ENCODE measurements at places on chromosomes 5 and 9.
A peak's percentile ranks its signal among the peaks of the same experiment; 100 is the strongest.

- DNase-seq: no peak
These were observed 53.9 kb downstream of the PAM start for GRCh38 chr5:102809033-102809432.

- no peak for DNase-seq
These were observed 204.5 kb downstream of the RGS3 start for GRCh38 chr9:113668061-113668460.

DNA sequence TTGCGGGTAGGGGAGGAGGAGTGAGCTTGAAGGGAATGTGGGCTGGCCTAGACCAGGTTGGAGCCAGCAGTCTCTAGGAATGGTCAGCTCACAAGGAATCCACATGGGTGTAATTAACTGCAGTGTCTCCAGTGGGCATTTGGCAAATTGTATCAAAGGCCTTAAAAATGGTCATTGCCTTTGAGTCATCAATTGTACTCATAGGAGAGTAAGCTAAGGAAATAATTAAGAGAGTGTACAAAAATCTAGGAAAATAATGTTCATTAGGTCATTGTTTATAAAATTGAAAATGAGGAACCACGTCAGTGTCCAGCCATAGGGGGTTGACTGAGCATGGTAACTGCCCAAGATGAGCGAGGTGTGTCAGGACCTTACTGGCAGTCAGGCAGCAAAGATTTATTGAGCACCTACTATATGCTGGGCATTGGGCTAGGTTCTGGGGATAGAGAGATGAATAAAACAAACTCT lies 29.8 kb upstream of the RPL26L1 start:
- DNase-seq: no peak

- DNase-seq: peak; percentile 59
These were observed 12.9 kb downstream of the OR2V2 start for GRCh38 chr5:181160152-181160754.

GRCh38 chr9:18675973-18676372 lies 202.0 kb downstream of the ADAMTSL1 start:
- DNase-seq: no peak

- no peak for DNase-seq
These were observed 251.0 kb upstream of the TRIM32 start for GRCh38 chr9:116436121-116436520.

- no peak for DNase-seq
These were observed 6.8 kb downstream of the MACROH2A1 start for GRCh38 chr5:135392256-135392655.

- no peak for DNase-seq
These were observed 424.5 kb downstream of the DMAC1 start for GRCh38 chr9:7375013-7375511.

- peak; percentile 17 for DNase-seq
These were observed 61.7 kb downstream of the MRPL36 start for GRCh38 chr5:1737790-1738405.

DNA sequence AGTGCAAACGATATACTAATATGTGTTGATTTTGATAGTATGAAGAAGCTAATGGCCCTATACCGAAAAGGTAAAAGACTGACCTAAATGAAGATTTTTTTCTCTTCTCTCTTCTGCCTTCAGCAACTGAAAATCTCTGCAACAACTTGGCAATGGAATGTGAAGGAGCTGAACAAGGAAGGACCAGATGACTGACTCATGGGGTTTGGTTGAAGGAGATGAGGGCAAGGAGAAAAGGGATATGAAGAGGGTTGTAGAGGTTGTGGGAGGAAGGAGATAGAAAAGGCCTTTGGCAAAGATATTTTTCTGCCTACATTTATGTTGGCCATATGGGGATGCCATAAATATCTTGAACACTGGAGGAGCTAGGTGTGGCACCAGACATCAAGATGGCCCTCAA lies 129.7 kb upstream of the CHD1 start:
- no peak for DNase-seq

DNA sequence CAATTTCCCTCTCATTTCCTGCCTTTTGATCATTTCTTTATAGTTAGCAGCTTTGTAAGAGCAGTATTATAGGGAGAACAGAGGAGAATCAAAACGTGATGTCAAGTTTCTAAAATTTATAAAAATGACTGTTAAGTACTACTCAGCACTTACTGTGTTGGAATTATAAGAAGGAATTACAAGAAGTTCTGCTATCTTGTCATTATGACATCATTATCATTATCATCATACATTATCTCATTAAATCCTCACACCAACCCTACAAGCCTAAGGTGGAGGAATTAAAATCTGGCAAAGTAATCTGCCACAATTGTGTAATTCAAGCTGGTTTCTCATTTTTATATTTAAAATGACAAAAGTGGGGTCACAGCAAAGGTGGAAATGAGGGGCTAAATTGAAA lies 316.2 kb upstream of the CD180 start:
- no peak for DNase-seq

DNA sequence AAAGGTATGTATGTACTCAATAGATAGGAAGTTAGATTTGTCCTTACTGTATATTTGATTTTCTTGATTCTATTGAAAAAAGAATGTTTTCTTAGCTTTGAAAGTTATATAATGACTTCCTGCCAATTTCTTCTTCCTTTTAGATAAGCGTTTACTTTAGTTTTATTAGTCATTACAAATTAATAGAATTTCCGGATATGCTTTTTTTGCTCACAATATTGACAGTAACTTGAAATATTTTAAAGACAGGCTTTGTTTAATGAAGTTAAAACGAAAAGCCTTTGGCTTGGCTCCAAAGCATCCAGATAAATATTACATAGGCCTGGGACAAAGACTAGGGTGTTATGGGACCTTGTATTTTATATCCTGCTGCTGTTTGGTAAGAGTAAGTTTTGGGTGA lies 49.5 kb downstream of the CWC27 start:
- no peak for DNase-seq

GRCh38 chr5:41524174-41524573 lies 13.8 kb upstream of the PLCXD3 start:
- no peak for DNase-seq

DNA sequence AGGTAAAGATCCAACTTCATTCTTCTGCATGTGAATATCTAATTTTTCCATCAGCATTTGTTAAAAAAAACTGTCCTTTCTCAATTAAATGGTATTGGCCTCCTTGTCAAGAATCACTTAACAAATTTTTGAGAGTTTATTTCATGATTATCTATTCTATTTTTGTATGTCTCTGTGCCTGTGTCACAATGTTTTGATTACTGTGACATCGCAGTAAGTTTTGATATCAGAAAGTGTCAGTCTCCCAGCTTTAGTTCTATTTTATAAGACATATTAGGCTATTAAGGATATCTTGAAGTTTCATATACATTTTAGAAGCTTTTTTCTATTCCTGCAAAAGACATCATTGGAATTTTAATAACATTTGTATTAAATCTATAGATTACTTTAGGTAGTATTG lies 33.6 kb downstream of the GABRA6 start:
- no peak for DNase-seq

- DNase-seq: no peak
These were observed 159.1 kb upstream of the PPP2R2B start for GRCh38 chr5:147037515-147038205.

DNA sequence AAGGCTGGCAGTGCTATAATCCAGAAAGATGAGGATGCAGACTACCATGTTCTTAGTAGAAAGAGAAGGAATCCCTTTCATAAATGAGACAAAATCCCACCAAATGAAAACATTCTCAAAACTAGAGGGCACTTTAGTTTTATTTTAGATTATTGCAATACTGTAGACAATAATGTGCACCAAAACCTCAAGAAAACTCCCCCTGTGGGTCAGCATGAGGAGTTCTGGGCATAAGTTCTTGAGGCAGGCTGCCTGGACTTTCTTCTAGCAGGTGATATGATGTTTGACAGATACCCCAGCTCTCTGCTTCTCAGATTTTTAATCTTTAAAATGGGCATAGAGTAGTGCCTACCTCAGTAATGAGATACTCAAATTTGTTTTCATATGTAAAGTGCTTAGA lies 196.3 kb upstream of the CTNND2 start:
- no peak for DNase-seq

DNA sequence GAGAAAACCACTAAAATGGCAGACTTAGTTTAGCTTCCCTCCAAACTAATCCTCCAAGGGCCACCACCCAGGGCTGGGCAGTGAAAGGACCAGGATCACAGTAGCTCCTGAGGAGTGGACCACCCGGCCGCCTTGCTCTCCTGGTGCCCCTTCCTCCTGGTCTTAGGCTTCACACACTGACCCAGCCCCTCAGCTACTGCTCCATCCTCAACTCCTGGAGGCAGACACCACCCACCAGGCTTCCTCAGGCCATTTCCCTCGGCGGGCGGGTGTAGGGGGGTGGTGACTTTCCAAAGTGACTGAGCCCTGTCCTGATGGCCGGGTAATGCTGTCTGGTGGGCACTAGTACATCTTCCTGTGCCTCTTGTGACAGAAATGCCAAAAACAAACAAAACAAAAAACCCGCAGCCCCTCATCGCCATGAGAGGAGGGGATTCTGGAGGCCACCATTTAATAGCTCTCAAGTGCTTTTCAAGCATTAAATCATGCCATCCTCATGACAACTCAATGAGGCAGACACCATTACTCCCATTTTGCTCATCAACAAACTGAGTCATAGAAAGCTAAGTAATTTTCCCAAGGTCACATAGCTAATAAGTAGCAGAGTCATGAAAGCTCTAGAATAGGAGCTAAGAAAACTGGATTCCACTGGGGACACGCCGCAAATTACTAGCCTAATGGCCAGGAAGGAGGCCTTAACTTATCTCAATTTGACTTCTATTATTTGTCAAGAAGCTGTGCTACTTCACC lies 91.3 kb upstream of the LRRTM2 start:
- DNase-seq: no peak

DNA sequence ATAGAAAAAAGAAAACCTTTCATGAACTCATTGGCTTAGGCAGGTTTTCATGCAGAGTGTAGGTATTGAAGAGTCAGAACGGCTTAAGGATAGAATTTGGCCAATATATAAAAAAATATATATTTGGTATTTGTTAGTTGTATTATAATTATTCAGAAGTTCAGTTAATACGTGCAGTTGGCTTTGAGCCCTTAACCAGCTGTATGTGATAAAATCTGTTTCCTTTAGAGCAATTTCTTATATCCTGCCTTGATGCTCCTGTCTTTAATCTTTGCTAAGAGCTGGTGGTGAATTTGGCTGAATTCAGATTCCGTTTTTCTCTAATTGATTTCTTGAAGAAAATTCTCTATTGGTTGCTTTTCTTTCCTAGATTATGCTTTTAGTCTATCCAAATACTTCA lies 3.7 kb downstream of the ANXA1 start:
- DNase-seq: no peak

- DNase-seq: no peak
These were observed 55.8 kb upstream of the ARRDC3 start for GRCh38 chr5:91438871-91439270.

GRCh38 chr5:140165101-140165922 lies 9.7 kb upstream of the CYSTM1 start:
- DNase-seq: no peak

DNA sequence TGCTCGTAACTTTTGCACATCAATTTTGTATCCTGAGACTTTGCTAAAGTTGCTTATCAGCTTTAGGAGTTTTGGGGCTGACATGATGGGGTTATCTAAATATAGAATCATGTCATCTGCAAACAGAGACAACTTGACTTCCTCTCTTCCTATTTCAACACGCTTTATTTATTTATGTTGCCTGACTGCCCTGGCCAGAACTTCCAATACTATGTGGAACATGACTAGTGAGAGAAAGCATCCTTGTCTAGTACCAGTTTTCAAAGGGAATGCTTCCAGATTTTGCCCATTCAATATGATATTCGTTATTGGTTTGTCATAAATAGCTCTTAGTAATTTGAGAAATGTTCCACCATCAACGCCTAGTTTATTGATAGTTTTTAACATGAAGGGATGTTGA lies 65.4 kb upstream of the CDH12 start:
- no peak for DNase-seq

DNA sequence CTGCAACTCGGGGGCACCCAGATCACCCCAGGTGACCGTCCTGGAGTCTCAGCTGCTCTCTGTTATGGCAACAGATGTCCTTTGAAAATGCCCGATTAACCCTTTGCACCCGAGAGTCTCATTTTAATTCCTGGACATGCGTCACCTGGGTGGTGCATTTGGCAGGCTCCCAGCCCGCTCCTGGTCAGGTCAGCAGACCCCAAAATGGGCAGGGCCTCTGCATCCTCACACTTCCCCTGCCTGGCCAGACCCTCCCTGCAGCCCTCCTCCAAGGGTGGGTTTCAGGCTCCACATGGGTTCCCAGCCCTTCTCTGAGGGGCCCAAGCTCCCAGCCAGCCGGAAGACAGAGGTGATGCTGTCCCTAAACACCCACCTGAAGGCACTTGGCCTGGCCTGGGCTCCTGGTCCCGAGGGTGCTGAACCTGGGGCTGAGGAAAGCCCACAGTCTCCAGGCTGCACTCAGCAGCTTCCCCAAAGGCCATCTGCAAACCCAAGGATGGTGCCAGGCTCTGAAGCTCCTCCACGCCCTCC lies 69.4 kb downstream of the PSMB7 start:
- DNase-seq: no peak

DNA sequence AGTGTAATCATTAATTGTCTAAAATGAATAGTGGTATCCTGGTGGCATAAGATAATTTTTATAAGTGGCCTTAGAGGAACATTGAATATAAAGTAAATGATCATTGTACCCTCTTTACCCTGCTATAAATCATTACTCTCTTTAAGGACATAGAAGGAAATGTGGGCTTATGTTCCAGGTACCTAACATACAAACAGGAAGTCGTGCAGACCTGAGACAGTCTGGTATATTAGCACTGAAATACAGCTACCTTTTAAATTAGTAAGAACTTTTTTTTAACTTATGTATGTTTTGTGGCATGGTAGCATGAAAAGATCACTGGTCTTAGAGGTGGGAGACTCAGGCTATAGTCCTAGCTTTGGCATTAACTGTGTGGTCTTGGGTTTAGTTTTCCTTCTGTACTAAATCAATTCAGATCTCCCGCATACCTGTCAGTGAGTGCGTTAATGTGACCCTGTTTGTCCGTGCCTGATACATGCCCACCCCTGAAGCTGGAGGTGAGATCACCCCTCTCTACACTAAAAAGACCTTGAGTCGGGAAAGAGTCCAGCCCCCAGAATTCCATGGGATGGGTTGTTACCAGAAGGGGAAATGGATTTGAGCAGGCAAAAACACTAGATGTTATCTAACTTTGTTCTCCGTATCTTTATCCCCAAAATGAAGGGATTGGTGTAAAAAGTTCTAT lies 59.4 kb upstream of the ERBIN start:
- no peak for DNase-seq

- no peak for DNase-seq
These were observed 671.9 kb upstream of the KLF4 start for GRCh38 chr9:108161503-108161902.

- DNase-seq: no peak
These were observed 94.2 kb downstream of the WNK2 start for GRCh38 chr9:93278144-93278543.

- peak; percentile 24 for DNase-seq
These were observed 33.7 kb downstream of the HAVCR1 start for GRCh38 chr5:157025093-157025698.

- no peak for DNase-seq
These were observed 507.7 kb downstream of the CCDC171 start for GRCh38 chr9:16060436-16061129.

- no peak for DNase-seq
These were observed 14.8 kb downstream of the IL9 start for GRCh38 chr5:135880801-135881200.
